NCI-H2171 treated with DMSO at 0.1 percent for 48 hours (cell line): ENCODE measurements at places on chromosomes 3 and 15.
A peak's percentile ranks its signal among the peaks of the same experiment; 100 is the strongest.

DNA sequence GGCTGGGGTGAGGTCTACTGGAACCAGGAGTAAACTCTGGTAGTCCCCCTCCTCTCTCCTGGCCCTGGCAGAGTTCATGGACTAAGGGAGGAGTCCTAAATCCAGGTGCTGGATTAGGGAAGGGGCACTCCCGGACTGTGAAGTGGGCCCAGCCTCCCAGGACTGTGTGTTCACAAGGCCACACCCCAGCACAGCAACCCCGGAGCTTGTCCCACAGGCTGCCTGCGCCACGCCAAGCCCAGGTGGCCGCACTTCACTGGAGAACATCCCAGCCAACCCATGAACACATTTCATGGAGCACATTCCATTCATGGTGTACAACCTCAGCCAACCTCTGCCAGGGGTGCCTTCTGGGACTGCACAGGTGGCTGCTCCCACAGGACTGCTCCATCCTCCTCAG, 8.2 kb downstream of the ARPIN start:
- no peak for DNase-seq

DNA sequence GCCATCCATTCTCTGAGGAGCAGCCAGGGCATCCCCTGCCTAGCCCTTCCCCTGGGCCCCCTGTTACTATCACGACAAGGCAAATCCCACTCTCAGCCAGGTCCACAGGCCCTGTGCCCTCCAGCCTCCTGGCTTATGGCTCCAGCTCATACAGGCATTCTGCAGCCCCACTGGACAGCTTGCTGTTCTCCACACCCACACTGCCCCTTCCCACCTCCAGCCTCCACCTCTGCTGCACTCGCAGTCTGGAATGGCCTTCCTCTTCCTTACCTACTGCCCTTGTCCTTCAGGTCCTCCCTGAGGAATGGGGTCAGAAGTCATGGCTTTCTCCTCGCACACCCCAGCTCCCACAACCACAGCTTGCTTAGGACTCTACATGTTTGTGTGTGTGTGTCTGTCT, 40.4 kb downstream of the CCDC33 start:
- no peak for DNase-seq

- no peak for DNase-seq
Measured at GRCh38 chr3:196915375-196915774, 27.0 kb downstream of the NCBP2 start.

- no peak for DNase-seq
Measured at GRCh38 chr3:55369141-55369847, 117.8 kb downstream of the WNT5A start.

GRCh38 chr3:125961289-125961589, 7.7 kb upstream of the ROPN1B start:
- DNase-seq: no peak

DNA sequence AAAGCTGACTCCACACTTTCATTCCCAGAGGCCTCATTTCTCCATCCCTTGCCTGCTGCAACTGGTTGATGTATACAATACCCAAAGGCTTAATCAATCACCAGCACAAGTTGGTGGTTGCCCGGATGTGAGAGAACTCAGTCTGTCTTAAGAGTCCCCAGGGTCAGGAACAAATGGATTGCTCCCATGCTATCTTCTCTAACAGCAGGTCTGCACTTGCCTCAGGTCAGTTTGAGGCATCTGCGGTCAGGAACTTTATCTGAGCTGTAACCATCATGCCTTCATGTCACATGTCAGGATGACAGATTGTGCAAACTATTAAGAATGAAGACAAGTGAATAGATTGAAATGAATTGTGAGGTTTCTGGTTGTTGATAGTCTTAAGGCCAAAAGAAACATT, 56.1 kb downstream of the BFSP2 start:
- no peak for DNase-seq

GRCh38 chr3:23055733-23056376, 147.3 kb upstream of the UBE2E2 start:
- DNase-seq: no peak

- peak; percentile 63 for DNase-seq
Measured at GRCh38 chr15:74320352-74321247, 46.8 kb downstream of the CYP11A1 start.

DNA sequence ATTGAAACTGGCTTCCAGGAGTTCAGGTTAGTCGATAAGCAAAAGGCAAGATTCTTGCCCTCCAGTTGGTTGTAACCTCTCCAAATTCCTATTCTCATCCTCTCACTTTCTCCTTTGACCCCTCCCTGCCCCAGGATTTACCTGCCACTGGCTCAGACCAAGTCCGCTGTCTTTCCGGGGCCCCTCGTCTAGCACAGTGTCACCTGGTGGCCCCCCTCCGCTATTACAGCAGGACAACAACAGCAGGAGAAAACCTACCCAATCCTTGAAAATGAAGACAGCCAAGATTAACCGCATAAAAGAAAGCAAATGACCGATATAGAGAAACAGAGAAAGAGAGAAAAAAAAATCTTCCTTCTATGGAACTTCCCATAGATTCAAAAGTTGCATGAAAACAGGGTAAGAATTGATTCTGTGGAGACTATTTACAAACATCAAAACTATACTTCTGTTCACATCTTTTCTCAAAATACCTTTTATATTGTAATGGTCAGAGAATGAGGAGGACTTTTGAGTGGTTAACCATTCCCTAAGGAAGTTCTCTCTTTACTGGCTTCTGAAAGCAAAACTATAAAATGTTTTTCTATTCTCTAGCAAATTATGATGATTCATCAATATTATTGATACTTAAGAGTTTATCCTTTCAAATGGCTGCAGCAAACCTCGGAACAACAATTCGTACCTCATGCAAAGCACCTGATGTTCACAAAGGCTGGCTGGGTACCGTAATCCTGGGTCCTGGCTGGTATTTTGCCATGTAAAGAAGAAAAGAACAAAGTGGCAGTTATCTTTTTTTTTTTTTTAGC, 10.0 kb upstream of the ST8SIA2 start:
- DNase-seq: no peak

DNA sequence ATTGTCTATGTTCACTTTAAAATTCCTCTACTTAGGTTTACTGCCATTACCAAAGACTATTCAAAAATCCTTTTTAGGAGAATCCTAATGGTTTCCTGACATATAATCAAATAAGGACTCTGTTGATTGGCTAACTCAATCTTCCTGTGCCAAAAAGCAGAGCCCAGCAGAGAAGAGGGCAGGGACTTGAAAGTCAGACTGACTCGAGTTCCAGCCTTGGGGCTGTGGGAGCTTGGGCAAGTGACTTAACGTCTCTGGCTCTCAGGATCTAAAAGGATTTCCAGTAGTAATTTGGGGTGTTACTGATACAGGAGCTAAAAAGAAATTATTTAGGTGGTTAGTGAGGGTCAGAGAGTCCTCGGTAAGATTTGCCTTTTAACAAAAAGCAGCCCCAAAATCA, 10.9 kb downstream of the CCR5 start:
- no peak for DNase-seq

- no peak for DNase-seq
Measured at GRCh38 chr3:168545591-168545990, 449.9 kb upstream of the GOLIM4 start.

- DNase-seq: no peak
Measured at GRCh38 chr3:183082355-183082915, 16.9 kb downstream of the MCCC1 start.

GRCh38 chr15:37015035-37015434, 85.3 kb downstream of the MEIS2 start:
- DNase-seq: peak; percentile 52

GRCh38 chr15:56805466-56806147, 72.3 kb upstream of the ZNF280D start:
- DNase-seq: no peak

GRCh38 chr3:140758791-140759444, 81.1 kb downstream of the TRIM42 start:
- no peak for DNase-seq

DNA sequence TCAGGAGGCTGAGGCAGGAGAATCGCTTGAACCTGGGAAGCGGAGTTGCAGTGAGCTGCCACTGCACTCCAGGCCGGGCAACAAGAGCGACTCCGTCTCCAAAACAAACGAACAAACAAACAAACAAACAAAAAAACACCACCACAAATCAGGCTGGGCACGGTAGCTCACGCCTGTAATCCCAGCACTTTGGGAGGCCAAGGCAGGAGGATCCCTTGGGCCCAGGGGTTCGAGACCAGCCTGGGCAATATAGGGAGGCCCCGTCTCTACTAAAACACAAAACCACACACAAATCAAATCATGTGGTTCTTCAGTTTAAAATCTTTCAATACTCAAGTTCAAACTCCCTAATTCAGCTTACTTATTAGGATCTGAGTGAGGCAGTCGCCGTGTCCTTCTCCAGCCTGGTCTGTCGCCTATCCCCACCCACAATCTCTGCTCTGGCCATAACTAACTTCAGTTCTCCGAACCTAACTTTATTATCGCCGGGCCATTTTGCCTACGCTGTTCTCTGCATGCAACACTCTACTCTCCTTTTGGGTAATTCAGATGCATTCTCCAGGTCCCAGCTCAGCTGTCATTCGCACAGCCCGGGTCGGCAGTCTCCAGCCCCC, 660 bp upstream of the RTF1 start:
- no peak for DNase-seq

- DNase-seq: no peak
Measured at GRCh38 chr3:56375654-56376053, 92.6 kb downstream of the ERC2 start.

- DNase-seq: peak; percentile 88
Measured at GRCh38 chr3:59821274-59821673, 771.4 kb upstream of the CFAP20DC start.

GRCh38 chr3:124584552-124585391, 145.5 kb upstream of the UMPS start:
- peak; percentile 35 for DNase-seq

DNA sequence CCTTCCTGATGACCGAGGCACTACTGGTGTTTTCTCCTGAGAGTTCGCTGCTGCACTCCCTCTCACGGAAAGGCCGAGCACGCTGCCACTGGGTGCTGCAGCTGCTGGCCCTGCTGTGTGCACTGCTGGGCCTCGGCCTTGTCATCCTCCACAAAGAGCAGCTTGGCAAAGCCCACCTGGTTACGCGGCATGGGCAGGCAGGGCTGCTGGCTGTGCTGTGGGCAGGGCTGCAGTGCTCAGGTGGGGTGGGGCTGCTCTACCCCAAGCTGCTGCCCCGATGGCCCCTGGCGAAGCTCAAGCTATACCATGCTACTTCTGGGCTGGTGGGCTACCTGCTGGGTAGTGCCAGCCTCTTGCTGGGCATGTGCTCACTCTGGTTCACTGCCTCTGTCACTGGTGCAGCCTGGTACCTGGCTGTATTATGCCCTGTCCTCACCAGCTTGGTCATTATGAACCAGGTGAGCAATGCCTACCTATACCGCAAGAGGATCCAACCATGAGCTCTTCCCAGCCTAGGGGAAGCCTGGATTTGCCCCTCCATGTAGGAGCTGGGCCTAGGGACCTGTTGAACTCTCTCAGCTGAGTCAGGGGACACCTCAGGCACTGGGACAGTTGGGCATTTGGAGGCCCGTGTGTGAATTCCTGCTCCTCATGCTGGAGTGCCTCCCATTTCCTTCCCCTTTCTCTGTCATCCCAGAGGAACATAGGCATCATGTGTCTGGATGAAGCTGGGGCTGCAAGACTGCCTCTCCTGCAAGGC, 2.8 kb downstream of the CYB561D2 start:
- DNase-seq: no peak

DNA sequence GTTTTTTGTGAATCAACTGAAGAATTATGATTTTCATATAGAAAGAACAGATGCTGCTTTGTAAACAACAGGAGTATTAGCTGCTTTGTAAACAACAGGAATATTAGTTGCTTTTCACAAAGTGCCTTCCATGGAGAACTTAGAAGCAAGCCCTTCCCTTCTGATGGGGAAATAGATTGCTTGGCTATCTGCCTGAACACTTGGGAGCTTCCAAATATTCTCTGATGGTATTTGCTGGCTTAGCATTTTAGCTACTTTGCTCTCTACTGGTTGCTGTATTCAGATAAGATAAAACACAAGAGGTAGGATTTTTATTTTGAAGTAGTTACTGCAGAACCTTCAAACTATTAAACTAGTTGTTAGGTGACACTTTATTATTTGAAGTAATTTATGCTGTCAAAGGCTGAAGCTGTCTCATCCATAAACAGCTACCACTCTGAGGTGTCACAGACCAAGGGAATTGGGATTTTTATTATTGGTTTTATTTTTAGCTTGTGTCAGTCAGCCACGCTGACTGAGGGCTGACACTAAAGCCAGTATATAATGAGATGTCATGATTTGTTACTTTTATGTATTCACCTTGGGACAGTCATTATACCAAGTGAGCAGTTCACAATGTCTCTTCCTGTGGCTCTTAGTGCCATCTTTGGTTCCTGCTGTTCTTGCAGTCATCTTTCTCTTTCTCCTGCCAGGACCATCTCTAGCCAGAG, 50.0 kb downstream of the ZIC1 start:
- no peak for DNase-seq

- no peak for DNase-seq
Measured at GRCh38 chr3:167876620-167877281, 141.2 kb downstream of the SERPINI1 start.

DNA sequence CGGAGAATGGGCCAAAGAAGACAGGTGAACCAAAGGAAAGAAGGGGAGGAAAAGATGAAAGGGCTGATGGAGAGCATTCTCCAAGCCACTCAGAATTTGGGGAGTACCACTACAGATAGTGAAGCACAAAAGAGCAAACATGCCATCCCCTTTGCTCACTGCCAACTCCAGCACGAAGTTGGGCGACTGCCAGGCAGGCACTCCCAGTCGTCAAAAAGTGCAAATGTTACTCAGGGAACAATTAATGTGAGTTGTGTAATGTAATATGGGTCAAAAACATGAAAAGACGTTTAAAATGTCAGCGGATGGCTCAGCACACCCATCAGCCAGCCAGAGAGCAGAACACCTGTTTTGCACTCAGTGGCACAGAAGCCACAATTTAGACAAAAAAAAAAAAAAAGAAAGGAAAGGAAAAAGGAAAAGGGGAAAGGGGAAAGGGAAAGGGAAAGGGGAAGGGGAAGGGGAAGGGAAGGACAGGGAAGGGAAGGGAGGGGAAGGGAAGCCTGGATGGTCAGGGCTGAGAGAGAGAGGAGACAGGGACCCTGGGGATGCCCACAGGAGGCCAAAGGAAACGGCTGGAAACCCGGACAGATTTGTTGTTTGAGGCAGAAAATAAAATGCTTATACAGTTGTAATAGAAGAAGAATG, 82.7 kb downstream of the COL8A1 start:
- peak; percentile 35 for DNase-seq
